Occipital lobe (tissue), 3 donors: ENCODE measurements at places on chromosomes 7 and 10. TPM values are rescaled to one million over a fixed set of nuclear protein-coding genes. Genes with fewer than 3 reads are reported as not detected.

The GNGT1 gene
- total RNA-seq = not detected

- DNase-seq = no peak
Measured at GRCh38 chr10:12191715-12192114, 4.0 kb downstream of the NUDT5 start.

The FKBP6 gene
- total RNA-seq = not detected

The PAX4 gene
- not detected for total RNA-seq

The GPC2 gene
- 71.9 TPM for total RNA-seq

The LOXL4 gene
- total RNA-seq = 0.47 TPM

- no peak for DNase-seq
Measured at GRCh38 chr10:96275685-96276418, 4.5 kb upstream of the BLNK start.

DNA sequence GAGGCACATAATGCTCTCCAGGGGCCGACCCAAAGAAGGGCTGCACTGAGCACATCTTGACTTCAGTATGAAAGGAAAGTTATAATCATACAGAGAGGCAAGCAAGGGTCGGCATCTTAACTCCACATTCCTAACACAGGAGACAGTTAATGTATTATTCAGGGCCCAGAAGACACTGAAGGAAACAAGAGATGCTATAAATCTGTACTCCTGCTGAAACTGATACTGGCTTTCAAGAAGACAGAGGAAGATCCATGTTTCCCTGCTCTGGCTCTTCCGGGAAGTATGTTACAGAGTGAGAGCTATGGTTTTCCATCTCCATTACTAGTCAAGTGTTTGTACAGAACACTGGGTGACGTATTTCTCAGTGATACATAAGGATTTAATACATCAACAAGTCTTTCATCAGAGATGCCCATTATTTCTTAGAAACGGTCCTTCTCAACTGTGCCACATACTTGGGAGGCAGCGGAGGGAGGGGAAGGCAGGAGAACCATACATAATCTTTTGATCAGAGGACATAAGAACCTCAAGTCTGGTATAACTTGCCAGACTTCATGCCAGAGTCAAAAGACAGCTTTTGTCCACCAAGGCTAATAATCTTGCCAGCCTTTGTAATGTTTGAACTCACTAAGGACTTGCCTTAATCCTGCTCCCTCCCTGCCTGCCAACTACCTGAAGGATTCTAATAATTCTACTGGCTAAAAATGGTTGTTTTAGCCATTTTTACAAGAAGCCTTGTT is 58.1 kb downstream of the ENO4 start:
- DNase-seq = no peak

The PODXL gene
- 11.1 TPM for total RNA-seq

GRCh38 chr10:124697837-124698544 is 46.2 kb downstream of the FAM53B start:
- DNase-seq = no peak

DNA sequence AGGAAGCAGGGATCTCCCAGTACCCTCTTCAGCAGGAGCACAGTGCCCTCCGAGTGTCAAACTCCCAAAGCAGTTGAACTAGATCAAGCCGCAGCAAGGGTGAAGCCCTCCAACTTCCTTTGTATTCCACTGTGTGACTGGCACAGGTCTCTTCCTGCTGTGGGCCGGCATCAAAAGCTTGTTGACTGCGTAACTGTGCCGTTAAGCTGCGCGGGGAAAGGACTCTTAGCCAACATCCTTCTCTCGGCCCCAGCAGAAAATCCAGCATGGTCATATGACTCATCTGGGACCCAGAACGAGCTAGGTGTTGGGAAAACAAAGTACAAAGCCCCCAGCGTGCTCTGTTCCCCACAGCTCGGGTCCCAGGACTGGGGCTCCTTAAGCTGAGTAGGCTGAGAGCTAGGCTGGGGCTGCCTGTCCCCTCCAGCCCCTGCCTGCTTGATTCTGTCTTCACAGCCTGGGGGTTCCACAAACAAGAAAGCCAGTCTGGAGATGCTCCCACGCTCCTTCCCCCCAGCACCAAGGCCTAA is 52.2 kb downstream of the COL17A1 start:
- no peak for DNase-seq

DNA sequence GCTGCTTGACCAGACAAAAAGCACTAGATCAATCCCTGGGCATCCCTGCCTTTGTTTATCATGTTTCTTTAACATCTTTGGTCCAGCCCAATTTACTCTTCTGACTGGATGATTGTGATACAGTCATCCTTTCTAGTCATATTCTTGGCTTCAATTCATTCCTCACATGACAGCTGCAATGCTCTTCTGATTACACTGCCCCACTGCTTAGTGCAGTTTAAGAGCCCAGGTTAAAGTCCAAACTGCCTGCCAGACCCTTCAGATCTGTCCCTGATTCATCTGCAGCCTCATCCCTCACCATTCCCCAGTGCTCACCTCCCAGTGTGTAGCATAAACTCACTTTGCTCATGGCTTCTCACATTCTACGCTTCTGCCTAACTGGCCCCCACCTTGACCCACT is 383.8 kb downstream of the TNS3 start:
- no peak for DNase-seq

DNA sequence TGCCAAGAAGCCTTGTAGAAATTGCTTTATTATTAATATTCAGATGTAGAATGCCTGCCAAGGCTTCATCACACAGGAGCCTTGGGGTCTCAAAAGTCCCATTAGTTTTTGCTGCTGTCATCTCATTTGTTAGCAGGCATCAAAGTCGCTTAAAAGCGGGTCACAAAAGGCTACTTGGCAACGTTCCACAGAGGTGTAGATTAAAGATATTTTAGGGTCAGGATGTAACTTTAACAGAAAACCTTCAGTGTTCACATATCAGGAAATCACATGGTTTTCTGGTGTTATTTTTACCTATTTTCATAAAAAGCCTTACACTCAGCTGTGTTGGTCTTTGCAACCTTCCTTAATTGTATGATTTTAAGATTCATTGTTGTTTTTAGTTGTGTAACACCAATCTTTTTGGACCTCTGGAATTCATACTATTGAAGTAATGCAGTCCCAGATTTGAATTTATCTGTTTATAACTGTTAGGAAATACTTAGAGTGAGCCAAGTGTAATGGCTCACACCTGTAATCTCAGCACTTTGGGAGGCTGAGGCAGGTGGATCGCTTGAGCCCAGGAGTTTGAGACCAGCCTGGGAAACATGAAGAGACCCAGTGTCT is 65.3 kb downstream of the TET1 start:
- DNase-seq = no peak

The NPC1L1 gene
- total RNA-seq = 0.16 TPM

DNA sequence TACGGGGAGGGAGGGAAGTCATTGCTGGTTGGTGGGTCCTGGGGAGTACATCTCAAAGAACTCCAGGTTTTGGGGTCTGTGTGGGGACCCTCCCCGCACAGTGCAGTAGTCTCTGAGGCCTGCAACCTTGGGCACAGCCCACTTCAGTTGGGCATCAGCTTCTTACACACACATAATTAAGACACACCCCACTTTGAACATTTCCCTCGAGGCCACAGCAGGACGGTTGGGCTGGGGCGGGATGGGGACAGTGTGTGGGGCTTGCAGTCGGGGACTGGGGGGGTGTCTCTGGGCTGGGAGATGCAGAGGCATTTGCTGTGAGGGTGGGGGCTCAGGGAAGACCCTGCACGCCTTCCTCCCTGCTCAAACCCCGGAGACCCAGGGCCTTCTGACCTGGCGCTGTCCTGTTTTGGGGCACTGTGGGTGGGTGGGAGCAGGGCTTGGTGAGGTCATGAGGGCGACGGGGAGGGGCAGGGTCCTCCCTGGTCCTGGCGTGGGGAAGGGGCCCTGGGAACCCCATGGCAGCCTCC is 1.3 kb downstream of the LFNG start:
- DNase-seq = no peak

DNA sequence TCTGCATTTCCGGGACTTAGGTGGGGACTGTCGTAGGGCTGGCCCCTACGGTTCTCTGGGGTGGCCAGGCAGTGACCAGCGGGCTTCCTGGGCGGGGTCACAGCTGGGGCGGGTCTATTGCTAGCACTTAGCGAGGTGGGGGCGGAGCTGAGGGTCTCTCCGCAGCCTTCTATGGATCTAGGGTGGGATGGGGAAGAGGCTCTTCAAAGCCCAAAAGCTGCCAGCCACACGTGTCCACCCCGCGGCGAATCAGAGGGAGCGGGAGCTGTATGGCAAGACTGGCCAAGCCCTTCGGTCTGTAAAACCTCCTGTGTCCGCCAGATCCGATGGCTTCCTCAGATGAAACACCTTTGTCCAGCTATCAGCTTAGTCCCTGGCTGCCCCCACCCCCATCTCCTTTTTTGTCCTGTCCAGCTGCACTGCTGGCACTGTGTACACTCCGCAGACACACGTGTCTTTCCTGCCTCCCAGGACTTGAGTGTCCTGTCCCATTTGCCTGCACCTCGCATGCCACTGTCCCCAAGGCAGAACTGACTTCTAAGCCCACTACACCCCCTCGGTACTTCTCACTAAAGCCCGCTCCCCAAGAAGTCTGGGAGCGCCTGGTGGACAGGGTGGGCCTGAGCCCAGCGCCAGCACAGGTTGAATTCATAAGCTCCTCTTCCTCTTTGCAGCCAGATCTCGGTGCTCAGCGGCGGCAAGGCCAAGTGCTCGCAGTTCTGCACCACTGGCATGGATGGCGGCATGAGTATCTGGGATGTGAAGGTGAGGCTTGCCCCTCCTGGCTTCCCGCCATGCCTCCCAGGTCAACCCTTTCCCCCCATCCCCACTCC is 14.8 kb downstream of the PDAP1 start:
- peak; percentile 43 for DNase-seq

DNA sequence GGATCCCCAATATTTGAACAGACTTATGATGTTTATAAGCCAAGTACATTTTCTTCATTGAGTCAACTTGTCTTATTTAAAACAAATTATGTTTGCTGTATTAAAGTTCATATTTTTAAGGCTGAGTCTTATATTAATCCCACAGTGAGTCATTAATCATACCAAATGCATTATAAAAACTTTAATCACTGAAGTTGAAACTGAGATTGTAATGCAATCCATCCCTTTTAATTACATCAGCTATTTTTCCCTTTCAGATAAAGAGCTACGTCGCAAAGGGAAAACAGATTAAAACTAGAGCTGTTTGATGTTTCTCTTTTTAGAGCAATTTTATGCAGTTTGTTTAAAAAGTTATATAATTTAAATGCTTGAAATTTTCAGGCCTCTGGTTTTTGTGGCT is 183.0 kb downstream of the ARID5B start:
- no peak for DNase-seq

The FGL2 gene
- total RNA-seq = 3.4 TPM

The THSD7A gene
- total RNA-seq = 41.0 TPM

The PCDH15 gene
- total RNA-seq = 9.2 TPM

GRCh38 chr7:101538596-101539459 is 90.3 kb downstream of the MYL10 start:
- peak; percentile 10 for DNase-seq

The ATP6V1F gene
- total RNA-seq = 61.8 TPM
